ENCODE measurements at places on chromosomes 2 and 18. TPM values are rescaled to one million over a fixed set of nuclear protein-coding genes. Genes with fewer than 3 reads are reported as not detected.

DNA sequence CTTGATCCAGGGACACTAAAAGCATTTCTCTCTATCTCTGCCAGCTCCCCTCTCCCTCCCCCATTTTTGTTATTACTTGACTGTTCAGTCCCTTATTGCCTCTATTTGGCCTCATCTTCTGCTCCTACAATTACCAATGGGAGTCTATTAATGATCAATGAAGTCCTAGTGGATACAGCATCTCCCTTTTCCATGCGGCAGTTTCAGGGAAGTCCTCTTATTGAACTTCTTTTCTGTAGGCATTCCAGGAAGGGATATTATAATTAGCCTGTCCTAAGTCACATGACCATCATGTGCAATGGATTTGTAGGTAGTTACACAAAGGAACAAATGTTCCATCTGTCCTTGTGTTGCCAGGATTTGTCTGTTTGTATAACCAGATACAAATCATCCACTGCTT, 495.1 kb upstream of the CNTNAP5 start:
- no peak for DNase-seq

- no peak for DNase-seq
Observed at GRCh38 chr2:84152462-84152861, 306.6 kb downstream of the SUCLG1 start.

DNA sequence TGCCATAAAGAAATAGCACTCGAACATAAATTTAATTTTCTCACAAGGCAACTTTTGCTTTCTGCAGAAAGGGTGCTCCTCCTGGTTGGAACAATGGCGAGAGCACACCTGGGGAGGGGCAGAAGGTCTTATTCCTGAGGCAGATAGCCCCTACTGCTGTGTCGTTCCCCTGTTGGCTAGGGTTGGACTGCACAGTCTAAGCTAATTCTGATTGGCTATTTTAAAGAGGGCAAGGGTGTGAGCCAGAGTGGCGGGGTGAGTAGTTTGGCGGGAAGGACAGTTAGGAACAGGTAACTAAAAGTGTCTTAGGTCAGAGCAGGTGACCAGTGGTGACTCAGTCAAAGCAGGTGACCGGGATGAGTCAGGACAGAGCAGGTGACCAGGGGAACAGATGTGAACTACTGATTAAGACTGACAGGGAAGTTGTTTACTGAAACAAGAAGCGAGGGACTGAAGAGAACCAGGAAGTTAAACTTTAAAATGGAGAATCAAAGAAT, 49.7 kb upstream of the AGAP1 start:
- DNase-seq: no peak

DNA sequence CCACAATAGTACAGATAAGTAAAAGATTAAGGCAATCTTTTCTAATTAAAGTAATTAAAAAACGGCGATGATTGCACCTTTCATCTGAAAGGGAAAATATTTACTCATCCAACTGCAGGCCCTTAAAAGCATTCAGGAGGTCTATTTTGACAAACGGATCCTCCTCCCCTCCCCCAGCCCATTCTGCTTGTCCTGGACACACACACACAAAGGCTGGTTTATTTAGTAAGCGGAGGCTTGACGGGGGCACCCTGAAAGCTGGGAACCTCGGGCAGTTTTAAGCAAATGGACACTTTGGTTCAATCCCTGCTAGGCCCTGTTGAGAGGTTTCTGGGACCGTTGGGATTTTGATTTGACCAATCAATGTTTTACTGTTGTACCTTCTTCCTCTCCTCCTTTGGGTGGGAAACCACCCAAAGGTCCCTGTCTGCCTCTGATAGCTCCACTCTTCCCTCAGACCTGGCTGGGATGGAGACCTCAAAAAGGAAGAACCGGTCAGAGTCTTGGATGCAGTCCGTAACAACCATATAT, 135.8 kb upstream of the HAAO start:
- peak; percentile 49 for DNase-seq

DNA sequence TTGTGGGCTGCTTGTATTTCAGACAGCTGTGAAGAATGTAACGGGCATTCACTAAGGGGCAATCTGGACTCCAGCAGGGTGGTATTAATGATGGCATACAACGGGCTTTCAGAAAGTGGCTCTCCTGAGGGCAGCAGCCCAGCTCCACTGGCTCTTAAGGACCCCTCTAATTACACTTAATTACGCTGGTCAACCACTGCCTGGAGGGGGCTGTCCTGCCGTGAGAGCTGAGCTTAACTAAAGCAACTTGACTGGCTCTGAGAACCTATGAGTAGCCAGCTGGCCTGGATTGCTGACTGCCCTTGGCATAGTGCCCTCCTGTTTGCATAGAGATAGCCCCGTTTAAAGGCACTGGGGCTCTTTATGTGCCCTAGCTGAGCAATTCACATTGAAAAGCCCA, 3.8 kb downstream of the LIPG start:
- no peak for DNase-seq

DNA sequence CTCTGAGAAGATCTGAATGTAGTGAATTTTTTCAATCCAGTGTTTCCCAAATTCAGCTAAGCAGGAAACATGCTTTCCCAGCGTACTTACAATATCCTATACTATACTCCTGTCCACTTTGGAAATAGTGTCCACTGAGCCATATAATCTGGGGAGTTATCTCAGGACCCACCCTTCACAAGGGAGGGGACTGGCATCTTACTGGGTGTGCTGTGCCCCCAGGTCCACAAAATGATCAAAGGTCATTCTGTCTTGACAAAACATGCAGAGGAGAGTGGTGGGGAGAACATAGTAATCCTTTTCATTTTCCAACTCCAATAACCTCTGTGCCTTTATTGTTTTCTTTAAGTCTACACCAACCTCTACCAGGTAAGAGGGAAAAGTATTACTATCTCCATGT, 79.8 kb upstream of the DAPL1 start:
- no peak for DNase-seq

DNA sequence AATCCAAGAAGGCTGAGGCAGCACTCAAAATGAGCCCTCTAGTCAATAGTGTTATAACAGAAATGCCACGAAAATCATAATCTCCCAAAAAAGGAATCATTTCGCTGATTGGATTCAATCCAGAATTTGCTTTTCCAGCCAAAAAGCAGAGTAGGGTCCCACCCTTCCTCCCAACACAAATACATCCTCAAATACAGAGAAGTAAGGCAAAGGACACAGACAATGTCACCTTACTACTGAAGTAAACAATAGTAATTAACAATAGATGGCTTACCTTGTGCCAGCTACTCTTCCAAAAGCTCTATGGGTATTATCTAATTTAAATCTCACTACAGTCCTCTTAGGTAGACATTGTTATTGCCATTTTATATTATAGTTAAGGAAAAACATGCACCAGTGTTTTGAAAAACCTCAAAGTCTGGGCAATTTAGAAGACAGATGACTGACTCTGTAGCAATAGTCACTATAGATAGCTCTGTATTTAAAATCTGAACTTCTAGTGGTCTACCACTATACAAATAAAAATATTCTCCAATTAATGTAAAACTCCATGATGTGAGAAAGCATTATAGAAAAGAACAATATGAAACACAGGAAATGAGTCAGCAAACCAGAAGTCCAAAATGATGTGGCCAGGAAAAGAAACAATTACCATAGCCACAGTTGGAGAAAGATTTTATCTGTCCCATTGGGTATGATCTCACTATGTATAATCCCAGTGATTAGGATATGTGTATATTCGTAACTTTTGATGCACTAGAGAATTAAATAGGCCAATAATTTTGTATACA, 305.0 kb upstream of the ERBB4 start:
- DNase-seq: no peak

- no peak for DNase-seq
Observed at GRCh38 chr2:160516547-160517365, 23.1 kb upstream of the RBMS1 start.

DNA sequence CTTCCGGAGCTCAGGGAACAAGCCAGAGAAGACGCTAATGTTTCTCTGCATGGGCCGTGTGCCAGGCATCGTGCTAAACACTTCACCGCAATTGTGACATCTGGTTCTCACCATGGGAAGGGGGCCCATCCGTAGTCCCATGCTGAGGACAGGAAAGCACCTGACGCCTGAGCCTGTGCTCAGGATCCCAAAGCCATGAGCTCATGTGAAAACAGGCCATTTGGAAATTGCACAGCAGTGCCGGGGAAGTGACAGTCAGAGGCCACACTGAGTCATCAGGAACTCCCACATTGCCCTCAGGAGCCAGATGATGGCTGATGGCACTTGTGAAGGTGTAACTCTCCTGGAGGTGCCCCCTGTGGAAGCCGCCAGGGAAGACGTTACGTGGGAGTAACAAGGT, 141.0 kb downstream of the INHBB start:
- DNase-seq: peak; percentile 4

DNA sequence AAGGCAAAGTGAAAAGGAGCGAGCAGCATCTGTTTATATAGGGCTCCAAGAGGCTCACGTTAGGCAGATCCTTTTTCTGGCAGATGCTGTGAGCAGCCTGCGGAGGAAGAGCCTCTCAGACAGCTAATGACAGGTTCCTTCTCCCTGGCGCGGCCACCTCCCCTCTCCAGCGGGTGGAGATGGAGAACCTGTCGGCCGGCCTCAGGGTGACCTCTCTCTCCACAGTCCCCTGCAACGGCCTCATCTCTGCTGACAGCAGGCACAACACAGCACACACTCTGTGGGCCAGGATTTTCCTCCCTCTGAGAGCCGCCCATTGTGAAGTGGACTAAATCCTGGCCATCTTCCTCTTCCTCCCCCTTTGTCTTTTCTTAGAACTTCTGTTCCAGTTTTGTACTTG, 119.8 kb downstream of the PRKCE start:
- DNase-seq: peak; percentile 81

DNA sequence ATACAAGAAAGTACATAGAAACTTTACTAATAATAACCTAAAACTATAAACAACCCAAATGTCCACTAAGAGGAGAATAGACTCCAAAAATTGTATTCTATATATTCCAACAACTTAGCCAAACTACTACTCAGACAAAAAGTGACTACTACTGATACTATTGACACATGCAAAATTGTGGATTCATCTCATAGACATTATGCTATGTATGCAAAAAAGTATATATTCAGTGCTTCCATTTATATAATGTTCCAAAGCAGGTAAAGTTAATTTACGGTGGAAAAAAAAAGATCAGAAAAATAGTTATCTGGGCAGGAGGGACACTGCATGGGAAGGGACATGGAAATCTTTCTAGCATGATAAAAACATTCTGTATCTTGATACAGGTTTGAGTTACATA, 62.0 kb upstream of the SRD5A2 start:
- DNase-seq: no peak

- no peak for DNase-seq
Observed at GRCh38 chr2:9401646-9402371, 21.5 kb downstream of the ITGB1BP1 start.

DNA sequence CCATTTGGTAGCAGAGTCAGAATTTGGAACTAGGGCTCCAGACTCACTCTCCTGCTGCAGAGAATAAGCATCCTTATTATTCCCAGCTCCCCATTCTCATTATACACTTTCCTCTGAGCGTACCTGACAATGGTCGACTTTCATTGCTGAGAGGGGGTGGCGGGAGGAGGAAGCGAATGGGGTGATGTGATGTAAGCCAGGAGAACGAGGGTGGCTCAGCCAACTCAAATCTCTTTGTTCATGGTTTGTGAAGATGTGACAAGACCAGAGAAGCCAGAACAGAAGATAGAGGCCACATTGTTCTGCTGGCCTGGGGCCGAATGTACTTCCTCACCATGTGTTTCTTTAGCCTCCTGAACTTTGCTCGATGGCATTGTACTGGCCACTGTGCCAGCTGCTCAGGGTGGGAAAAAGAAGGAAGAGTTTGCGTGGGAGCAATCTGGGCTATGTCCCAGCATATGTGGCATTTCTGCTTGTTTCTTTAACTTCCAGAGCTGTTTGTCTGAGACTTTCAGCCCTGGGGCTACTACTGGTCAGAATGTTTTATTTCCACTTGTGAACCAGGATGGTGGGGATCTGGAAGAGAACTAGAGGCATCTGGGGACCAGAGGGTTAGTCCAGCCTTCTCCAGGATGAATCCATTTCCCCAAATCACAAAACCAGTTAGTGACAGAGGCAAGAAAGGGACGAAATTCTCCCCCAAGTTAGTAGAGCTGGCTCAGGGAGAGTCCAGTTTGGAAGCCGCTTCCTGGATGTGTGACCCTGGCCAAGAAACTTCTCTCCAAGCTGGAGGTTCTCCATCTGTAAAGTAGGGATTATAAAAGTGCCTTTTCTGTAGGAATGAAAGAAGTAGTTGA, 62.6 kb downstream of the MOGAT1 start:
- DNase-seq: no peak

DNA sequence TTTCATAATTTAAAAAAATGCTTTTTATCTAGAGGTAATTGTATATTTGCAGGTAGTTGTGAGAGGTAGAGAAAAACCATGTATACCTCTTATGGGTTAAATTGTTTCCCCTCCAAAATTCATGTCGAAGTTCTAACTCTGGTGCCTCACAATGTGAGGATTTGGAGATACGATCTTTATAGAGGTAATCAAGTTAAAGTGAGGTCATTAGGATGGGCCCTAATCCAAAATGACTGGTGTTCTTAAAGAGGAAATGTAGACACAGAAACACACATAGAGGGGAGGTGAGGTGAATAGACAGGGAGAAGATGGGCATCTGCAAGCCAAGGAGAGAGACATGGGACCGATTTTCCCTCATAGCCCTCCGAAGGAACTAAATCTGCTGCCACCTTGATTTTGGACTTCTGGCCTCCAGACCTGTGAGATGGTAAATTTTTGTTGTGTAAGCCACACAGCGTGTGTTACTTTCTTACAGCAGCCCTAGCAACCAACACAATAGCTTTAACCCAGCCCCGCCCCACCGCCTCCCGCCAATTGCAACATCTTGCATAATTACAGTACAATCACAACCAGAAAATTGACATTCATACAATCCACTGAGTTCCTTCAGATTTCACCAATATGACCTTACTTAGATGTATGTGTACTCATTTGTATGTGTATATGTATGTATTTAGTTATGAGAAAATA, 208.9 kb downstream of the MIB1 start:
- DNase-seq: no peak

DNA sequence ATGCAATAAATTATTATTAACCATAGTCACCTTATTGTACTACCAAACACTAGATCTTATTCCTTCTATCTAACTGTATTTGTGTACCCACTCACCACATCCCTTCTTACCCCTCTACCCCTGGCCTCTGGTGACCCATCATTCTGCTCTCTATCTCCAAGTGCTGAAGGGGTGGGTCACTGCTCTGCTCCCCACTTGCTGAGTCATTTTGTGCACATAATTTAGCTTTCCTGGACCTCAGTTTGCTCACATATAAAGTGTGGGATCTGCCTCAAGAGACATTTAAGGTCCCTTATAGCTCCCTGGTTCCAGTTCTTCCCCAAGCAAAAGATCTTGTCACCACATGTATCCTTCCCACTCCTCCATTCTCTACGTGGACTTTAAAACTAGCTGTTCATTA, 169.4 kb downstream of the ZNF385B start:
- no peak for DNase-seq

The PTPRM gene
- 102 TPM for total RNA-seq

The METTL21A gene
- 14.7 TPM for total RNA-seq

The DSG4 gene
- total RNA-seq: not detected

The ALPP gene
- total RNA-seq: not detected

The SPOPL gene
- total RNA-seq: 14.1 TPM

The CDH20 gene
- total RNA-seq: not detected

The ANKRD36 gene
- 5.6 TPM for total RNA-seq
